ENCODE measurements at places on chromosomes 16 and 17.
A peak's percentile ranks its signal among the peaks of the same experiment; 100 is the strongest.

- no peak for DNase-seq
Observed at GRCh38 chr17:20852239-20852989, 190.4 kb downstream of the USP22 start.

DNA sequence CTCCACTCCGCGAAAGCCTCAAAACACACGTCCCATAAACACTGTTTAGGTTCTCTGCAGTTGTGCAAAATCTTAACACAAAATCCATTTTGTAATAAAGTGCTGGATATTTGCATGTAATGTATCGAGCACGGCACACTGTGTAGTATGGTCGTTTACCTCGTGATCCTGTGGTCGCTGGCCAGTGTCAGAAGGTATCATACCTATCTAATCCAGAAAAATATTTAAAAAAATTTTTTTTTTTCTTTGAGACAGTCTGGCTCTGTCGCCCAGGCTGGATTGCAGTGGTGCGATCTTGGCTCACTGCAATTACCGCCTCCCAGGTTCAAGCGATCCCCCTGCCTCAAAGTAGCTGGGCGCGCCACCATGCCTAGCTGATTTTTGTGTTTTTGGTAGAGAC is 996 bp downstream of the RPL38 start:
- DNase-seq = no peak

DNA sequence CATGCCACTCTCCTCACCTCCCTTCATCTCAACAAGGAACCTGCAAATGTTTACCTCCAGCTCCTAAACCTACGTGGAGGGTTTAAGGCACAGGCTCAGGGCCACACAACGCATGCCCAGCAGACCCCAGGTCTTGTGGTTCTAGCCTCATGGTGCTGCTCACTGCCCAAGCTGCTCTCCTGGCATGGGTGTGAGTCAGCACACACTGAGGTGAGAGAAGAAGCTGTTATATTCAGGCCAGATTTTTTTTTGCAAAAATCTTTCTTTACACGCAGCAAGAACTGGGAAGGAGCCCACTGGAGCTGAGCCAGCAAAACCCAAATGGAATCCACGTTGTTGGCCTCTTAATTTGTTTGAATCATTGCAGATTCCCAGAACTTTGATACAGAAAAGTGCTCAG is 5.5 kb upstream of the C16orf96 start:
- DNase-seq = no peak

DNA sequence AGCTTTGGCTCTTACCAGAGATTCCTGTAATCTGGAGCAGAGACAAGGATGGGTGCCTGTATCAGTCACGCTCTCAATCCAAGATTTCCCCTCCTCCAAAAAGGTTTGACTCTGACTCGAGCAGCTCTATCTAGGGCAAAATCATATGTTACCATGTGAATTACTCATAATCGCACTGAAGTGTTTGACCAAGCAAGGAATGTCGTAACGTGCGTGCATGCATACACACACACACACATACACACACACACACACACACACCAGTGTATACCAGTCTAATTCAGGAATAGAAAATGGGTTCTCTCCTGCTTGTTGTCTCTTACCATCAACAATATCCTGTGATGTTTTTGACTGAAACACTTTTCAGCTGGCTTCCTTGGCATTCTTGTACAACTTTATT is 835.1 kb downstream of the KCNJ2 start:
- no peak for DNase-seq

DNA sequence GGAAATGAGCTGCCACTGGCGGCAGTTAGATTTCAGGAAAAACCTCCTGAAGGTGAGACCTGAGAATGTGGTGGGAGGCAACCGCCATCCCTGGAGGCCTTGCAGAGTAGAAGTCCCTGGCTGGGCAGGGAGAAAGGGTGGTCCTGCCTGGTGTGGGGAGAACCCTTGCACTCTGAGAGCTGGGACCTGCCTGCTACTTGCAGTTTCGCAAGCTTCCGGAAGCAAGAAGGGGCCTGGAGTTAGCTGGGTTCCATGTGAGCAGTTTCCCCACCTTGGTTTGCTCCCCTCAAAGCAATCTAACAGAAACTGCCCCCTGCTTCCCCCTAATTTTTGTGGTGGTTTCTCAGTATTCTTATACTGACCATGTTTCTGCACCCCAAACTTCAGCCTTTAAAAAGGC is 6.5 kb downstream of the ZNF629 start:
- DNase-seq = no peak

DNA sequence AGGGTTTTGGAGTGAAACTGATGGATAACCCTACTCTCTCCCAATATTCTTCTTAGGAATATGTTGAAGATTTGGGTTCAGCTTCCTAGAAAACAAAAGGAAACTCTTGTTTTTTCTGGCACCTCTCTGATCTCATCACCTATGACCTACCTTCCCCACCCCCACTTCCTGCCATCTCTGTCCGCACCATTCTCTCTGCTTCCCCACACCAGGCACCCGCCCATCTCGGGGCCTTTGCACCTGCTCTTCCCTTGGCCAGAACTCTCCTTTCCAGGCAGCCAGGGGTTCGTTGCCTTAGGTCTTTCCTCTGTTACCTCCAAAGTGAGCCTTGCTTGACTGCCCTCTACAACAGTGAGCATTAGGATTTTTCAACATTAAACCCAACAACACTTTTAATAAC is 159.7 kb downstream of the IRX3 start:
- no peak for DNase-seq

GRCh38 chr17:78341559-78342448 is 18.1 kb downstream of the SOCS3 start:
- DNase-seq = peak; percentile 72

DNA sequence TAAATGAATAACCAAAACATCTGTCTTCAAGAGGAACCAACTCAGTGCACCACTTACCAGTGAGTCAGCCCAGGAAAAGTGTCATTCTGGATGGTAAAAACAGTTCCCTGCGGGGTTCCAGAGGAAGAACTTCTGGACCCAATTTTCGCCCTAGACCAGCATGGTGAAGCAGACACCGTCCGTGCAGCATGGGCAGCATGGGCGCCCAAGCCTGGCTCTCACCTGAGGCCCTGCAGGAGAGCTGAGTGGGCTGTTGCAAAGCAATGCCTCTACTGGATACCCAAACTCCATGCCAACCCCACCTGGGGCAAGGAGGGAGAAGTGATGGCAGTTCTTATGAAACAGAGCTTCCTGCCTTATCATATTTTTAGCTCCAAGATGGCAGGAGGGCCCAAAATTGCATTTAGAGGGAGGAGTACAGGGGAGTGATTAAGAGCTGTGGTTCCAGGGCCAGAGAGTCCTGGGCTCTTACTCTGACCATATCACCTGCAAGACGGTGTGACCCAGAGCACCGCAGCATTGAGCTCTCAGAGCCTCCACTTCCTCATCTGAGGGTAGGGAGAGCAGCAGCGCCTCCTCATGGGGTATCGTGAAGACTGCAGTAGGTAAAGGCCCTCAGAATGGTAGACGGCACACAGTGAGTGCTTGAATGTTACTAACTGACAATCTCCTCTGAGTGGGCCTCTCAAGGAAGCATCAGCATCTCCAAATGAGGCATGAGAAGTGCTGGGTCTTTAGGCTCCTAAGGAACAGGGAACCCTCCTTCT is 16.6 kb upstream of the INPP5K start:
- DNase-seq = no peak

DNA sequence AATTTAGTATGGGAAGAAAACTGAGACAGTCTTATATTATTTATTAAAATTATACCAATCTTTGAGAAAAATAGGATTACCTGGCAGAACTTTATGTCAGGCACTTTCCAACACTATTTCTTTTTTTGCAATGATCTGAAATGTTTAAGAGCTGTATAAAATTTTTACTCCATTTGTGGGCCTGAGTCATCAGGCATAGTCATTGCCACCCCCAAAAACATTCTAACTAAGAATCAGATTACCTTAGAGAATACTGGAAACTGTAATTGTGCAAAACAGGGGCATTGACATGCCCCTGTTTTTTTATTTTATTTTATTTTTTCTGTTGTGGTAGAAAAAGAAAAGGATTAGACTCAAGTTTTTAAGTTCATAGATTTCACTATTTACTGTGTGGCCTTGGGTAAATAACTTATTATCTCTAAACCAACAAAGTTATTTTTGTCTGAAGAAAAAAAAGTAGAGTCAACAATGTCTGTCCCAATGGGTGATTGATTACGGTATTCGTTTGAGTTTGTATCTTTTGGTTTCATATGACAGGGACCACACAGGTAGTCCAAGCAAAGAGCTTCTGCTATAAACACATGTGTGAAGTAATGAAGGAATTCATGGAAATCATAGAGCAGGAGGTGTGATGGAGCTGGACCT is 24.6 kb downstream of the VAT1L start:
- DNase-seq = no peak

GRCh38 chr17:45910667-45911066 is 16.3 kb downstream of the MAPT start:
- no peak for DNase-seq

- DNase-seq = no peak
Observed at GRCh38 chr16:50496990-50497389, 51.2 kb upstream of the NKD1 start.

GRCh38 chr16:10067406-10067805 is 114.8 kb downstream of the GRIN2A start:
- DNase-seq = no peak

- DNase-seq = no peak
Observed at GRCh38 chr17:238964-239259, 57.5 kb upstream of the DOC2B start.

GRCh38 chr17:43324205-43324893 is 74.4 kb upstream of the ARL4D start:
- peak; percentile 23 for DNase-seq

- DNase-seq = no peak
Observed at GRCh38 chr16:49346459-49346858, 27.1 kb upstream of the C16orf78 start.

- DNase-seq = peak; percentile 46
Observed at GRCh38 chr16:69859105-69859989, 91.8 kb upstream of the CLEC18A start.

- DNase-seq = no peak
Observed at GRCh38 chr17:27109346-27109745, 184.6 kb upstream of the WSB1 start.

DNA sequence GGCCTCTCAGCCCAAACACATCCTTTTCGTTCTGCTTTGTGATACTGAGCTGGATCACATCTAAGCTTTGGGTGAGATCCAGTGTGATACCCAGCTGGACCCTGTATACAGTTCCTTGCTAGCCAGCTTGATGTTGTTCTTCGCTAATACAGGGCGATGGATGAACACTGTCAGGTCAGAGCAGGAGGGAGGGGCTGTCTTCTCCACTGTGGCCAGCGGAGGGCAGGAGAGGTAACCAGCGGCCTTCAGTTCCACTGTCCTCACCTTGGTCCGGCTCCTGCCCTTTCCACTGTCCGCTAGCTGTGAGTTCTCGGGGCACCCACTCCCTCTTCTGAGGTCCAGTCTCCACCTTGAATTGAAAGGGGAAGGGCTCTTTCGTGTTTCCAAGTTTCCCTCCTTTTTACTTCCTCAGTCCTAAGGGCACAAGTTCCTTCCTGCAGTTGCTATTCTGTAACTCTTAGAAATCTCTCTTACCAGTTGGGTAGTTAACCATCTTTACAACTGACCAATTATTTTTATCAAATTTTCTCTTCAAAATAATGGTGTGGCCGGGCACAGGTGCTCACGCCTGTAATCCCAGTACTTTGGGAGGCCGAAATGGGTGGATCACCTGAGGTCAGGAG is 3.0 kb upstream of the ZNF213 start:
- DNase-seq = no peak

GRCh38 chr17:16938496-16939207 is 33.3 kb downstream of the TNFRSF13B start:
- DNase-seq = no peak

- no peak for DNase-seq
Observed at GRCh38 chr16:35510701-35511100, 2051.3 kb downstream of the TP53TG3F start.

DNA sequence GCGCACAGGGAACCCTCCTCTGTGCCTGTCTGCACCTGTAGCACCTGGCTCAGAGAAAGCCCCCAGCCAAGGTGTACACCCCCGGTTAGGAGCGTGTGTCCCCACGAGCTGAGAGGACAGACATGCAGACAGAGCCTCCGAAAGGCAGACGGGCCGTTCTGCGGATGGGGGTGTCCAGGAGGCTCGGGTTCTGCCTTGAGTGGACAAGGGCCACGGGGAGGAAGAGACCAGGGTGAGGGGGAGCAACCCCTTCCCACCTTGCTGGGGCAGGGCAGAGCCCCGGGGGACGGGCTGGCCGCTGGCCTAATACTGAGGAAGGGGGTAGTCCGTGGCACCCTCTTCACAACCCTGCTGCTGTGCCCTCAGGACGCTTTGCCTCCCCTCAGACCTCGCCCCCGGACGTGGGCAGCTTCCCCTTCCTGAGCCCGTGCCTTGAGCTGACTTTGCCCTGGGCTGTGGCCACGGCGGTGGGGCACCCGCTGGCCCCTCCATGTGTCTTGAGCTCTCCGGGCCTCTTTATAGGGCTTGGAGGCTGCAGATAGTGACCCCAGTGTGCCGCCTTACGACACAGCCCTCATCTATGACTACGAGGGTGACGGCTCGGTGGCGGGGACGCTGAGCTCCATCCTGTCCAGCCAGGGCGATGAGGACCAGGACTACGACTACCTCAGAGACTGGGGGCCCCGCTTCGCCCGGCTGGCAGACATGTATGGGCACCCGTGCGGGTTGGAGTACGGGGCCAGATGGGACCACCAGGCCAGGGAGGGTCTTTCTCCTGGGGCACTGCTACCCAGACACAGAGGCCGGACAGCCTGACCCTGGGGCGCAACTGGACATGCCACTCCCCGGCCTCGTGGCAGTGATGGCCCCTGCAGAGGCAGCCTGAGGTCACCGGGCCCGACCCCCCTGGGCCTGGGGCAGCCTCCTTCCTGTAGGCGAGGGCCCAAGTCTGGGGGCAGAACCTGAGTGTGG is 5.7 kb downstream of the SLC22A31 start:
- DNase-seq = no peak

- DNase-seq = no peak
Observed at GRCh38 chr16:88655053-88655732, 4.3 kb upstream of the CYBA start.

GRCh38 chr16:69408475-69408874 is 15.9 kb upstream of the CYB5B start:
- no peak for DNase-seq

DNA sequence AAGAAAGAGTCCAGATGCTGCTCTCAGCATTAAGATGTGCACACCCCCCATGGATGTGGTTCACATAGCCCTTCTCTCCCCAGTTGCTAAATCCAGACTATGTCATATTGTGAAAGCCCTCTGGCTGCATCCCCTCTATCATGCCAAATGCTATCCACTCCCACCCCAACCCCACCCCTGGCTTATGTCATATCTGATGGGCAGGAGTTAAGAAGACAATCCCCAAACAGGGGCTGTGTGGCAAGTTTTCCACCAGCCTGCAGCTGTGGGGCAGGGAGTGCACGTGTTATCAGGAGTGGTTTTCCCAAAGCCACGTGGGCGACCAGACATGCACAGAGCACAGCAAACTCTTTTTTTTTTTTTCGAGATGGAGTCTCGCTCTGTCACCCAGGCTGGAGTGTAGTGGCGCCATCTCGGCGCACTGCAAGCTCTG is 10.0 kb downstream of the FAM117A start:
- DNase-seq = no peak

GRCh38 chr17:79809530-79810129 is 12.8 kb upstream of the CBX8 start:
- no peak for DNase-seq
